ENCODE measurements at places on chromosomes 16 and 17.

DNA sequence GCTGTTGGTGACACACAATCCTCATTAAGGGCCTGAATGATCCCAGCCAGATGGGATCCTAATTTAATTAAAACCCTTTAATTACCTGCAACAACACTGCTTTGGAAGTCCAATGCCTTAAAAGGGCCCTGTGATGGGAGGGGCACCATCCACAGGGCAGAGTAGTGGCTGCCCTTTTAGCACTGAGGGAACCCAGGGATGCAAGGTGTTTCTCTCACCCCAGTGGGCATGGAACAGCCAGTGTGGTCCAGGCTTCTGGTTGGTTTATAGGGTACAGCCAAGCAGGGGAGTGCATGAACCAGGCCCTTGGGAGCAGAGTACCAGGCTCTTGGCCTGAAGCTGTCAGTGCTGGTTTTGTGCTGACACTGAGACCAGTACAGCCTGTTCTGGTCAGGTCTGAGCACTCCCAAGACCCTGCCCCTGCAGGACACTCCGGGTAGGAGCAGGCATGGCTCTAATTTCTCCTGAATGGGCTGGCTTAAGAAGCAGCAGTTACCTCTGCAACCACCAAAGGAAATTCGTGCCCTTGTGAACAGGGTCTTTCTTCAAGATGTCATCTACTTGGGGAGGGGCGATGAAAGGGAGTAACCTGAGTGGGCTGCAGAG is 9.9 kb downstream of the NXPH3 start:
- no peak for DNase-seq

GRCh38 chr17:6903326-6903900 is 71.9 kb upstream of the TEKT1 start:
- no peak for DNase-seq

- no peak for DNase-seq
Observed at GRCh38 chr17:78972507-78973105, 7.1 kb downstream of the LGALS3BP start.

- no peak for DNase-seq
Observed at GRCh38 chr16:28876019-28876659, 2.1 kb upstream of the ATP2A1 start.

DNA sequence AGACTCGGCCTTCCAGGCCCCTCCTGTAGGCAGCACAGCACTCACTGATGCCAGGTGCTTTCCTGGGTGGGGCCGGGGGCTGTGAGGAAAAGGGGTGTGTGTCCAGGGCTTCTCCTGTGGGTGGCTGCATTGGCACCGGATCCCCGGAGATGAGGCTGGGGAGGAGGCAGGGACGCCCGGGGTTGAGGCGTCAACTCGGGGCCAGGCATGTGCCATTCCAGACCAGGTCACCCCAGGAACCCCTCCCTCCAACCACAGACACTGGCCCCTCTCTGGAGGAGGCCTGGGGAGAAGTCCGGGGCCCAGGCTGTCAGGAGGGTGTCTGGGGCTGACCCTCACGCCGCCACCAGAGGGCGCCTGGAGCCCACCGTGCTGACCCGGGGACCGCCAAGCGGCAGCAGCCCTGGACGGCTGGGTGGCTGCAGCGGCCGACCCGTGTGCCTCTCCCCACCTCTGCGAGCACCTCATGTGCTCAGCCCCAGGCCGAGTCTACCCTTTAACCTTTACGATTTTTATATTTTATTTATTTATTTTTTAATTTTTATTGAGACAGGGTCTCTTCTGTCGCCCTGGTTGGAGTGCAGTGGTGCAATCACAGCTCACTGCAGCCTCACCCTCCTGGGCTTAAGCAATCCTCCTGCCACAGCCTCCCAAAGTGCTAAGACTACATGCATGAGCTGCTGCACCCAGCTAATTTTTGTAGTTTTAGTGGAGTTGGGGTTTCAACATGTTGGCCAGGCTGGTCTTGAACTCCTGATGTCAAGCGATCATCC is 3.2 kb upstream of the METRN start:
- peak; percentile 52 for DNase-seq

DNA sequence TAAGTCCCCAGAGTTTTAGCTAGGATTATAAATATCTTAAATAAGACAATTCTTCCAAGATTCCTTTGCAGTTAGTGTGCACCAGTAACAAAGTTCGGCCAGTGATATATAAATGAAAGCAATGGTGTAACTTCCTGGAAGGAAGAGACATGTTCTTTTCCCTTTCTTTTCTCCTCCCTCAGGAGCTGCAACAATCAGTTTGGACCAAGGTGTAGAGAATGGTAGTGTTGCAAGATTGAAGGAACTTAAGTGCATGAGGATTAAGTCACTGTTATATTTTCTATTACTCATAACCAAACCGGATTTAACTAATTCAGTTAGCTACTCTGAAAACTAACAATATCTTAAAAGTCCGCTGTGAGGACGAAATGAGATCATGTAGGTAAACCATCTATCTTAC is 68.9 kb upstream of the KCNJ16 start:
- DNase-seq, result peak; percentile 29

Data from AG10803 (cell line).